ENCODE measurements at places on chromosomes 16 and 17.

DNA sequence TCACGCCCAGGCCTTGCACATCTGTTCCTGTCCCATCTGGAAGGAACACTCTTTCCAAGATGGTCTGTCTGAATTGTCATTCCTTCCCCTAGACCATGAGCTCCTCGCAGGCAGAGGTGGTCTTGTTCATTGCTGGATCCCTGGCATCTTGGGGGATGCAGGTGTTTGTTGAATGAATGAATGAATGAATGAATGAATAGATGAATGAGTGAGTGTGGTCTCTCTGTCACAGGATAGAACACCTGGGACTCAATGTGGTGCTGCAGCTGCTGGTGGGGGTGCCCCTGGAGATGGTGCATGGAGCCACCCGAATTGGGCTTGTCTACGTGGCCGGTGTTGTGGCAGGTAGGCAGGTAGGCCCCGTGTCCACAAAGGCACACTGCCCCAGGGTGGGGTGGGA, 32.2 kb downstream of the RHBDL3 start:
- DNase-seq: no peak

DNA sequence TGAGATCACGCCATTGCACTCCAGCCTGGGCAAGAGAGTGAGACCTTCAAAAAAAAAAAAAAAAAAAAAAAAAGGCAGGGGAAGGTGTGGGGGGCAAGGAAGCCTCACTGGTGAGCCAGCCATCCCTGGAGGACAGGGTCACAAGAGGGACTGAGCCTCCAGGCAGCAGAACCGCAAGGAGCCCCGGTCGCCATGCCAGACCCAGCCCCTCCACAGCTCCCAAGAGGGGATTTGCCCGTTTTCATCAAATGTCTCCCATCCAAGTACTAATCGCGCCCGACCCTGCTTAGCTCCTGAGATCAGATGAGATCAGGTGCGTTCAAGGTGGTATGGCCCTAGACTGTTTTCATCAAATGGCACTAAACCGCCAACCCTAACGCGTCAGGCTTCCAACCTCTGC, 2.9 kb downstream of the SLC38A8 start:
- no peak for DNase-seq

DNA sequence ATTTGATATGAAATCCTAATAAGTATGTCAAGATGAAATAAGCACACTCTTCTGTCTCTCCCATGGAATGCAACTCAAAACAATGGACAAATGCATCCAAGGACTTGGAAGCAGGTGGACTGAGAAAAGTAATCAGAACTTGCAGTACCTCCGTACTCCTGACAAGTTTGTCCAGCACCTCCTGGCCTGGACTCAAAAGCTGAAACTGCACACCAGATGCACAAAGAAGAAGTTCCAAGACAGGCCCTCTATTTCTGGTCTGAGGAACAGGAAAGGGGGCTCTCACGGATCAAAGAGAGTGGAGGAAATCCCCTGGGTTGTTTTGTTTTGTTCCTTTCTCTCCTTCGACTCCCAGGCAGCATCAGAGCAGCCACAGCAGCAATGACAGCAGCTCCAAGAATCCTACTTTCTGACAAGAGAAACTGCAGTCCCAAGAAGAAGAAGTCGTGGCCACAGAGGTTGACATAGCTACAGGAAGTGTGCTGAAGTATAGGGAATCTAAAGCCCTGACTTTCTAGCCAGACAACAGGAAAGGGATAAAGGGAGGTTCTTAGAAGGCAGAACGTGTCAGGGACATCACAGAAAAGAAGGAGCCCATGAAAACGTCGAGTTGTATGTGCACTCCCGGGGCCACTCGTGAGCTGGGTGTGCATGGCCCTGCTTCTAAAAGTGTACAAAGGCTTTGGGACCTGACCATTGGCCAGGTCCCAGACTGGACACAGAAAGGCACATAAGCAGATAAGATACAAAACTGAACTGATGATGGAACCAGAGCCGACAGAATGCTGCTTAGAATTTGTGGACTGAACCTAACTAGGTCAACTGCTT, 29.3 kb downstream of the AKAP10 start:
- peak; percentile 20 for DNase-seq

DNA sequence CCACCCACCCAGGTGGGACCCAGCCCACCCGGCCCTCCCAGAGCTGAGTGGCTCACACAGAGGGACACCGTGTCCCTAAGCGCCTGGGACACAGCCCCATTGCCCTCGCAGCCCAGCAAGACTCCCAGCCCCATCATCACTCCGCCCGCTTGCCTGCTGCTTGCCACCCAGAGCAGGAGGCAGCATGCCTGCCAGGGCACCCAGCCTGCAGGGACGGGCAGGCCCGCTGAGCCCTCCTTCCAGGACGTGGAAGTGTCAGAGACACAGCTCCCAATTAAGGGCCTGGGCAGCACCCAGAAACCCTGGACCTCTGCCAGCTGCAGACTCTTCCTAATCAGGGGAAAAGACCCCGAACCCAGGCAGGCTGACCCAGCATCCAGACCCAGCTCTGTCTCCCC, 17.2 kb upstream of the OSGIN1 start:
- no peak for DNase-seq

All from H7 (cell line).